ENCODE measurements at places on chromosomes 4 and X.

- DNase-seq: peak; percentile 68
Observed at GRCh38 chrX:40176351-40177116, 78.8 kb upstream of the BCOR start.

DNA sequence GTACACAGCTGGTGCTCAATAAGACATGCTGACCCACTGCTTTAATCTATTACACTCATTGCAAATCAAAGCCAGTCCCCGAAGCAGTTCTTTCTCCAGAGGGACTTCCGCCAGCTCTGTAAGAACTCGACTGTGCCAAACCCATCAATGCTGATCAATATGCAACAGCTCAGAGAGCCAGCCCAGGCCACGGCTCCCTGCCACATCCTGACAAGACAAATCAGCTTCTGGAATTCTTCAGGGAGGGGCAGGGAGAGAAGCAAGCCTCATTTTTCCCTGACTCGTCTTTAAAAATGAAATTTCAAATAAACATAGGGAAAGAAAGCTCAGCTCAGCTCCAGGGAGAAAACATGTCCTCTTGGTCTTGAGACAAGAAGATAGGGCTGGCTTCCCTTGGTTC lies 5.3 kb upstream of the ADRA2C start:
- no peak for DNase-seq

DNA sequence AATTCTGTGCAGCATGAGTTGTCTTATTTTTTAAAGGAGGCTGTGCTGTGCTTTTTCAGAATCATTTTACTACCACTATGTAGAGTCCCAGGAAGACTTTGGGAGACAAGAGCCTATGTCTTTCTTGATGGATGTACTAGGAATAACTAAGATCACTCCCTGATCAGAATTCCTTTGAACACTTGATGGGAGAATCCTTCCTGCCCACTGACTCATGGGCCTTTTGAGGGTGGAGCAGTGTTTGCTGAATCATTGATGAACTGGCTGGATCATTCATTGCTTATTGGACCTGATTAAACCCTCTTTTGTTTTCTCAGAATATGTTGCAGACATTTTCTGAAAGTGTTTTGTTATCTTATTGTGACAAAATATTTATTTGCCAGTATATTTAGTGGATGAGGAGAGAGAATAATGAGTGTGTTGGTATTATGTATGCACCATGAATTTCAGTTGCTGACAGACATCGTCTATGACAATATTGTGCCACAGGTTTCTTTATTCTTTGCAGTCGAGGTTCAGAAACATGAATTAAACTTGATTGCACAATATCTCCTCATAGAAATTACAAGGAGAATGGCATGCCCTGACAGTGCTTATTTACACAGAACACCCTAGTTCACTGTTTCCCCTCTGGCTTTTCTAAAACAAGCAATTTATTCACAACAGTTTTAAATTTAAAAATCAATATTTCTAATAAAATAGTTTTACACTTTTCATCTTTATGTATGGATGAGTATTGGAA lies 36.3 kb downstream of the POU4F2 start:
- DNase-seq: no peak

GRCh38 chr4:20272411-20272872 lies 20.7 kb downstream of the SLIT2 start:
- DNase-seq: no peak

DNA sequence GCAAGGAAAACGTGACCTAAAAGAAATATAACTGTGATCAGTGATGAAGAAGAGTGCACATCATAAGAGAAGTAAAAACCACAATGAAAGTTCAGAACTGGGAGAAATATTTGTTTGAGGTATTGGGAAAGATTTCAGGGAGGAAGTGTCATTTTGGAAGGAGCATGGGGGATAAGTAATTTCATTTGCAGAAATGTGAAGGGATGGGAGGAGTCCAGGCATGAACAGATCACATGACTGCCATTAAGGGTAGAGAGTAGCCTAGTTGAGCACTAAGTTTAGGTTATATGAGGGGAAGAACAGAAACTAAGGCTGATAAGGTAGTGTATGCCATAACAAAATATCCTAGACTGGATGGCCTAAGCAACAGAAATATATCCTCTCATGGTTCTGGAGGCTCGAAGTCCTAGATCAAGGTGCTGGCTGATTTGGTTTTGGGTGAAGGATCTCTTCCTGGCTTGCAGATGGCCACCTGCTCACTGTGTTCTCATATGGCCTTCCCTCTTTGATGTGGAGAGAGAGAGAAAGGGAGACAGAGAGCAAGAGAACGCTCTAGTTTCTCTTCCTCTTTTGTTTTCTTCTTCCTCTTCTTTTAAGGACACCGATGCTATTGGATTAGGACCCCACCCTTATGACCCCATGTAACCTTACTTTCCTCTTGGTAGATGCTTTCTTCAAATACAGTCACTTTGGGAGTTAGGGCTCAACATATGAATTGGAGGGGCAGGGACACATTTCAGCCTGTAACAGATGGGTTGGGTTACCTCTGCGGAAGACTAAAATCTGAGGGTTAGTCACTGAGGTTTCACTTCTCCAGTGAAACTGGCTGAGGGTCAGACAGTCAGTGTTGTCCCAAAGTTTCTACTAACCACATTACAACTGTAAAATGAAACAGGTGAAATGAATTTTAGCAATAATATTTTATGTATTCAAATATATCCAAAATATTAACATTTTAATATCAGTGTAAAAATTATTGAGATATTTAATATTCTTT lies 77.9 kb downstream of the EGF start:
- no peak for DNase-seq

DNA sequence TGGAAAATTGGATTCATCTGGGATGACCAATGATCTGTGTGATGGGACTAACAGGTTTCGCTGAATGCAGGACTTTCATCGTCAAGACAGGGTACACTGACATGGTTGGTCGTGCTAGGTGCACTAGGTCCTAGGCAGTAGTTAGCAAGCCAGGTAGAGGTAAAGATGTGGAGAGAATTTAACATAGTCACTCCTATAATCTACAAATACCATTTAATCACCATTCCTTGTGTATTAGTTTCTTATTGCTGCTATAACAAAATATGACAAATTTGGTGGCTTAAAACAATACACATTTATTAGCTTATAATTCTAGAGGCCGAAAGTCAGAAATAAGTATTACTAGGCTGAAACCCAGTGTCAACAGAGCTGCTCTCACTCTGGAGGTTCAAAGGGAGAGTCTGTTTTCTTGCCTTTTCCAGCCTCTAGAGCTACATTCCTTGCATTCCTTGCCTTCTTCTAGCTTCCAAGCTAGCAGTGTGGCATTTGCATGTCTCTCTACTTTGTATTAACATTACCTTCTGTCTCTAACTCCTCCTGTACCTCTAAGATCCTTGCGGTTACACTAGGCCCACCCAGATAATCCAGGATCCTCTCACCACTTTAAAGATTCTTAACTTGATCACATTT lies 98.7 kb upstream of the GRIA3 start:
- no peak for DNase-seq

GRCh38 chr4:98117363-98117762 lies 25.9 kb downstream of the STPG2 start:
- DNase-seq: no peak

Measured in T follicular helper cell (primary cell).